NCI-H510A treated with DMSO at 0.1 percent for 48 hours (cell line): ENCODE measurements at places on chromosomes 2 and 18.

GRCh38 chr2:8692783-8693156, 10.9 kb downstream of the ID2 start:
- no peak for DNase-seq

DNA sequence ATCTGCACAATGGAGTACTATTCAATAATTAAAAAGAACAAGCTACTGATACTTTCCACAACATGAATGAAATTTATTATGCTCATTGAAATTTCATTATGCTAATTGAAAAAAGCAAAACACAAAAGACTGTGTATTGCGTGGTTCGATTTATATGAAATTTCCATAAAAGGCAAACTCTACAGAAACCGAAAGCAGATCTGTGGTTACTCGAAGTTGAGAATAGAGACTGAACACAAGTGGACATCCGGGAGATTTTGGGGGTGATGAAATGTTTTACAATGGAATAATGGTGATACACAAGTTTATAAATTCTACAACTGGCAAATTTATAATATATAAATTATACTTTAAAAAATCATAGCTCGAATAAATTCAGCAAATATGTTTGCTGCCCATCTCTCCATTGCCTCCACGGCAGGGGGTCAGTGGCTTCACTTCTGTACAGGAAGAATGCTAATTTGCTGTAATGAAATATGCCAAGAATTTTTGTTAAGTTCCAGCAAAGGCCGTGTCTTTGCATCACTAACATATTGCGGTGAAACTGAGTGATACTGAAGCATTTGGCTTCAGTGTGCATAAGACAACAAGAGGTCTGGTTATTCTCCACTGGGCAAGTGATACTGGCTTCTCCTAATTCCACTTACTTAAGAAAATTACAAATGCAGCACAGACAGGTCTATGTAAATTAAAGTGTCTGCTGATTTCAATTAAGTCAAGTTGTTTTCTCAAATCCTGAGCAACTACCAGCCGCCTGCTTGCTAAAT, 96.7 kb downstream of the TMEM163 start:
- no peak for DNase-seq

DNA sequence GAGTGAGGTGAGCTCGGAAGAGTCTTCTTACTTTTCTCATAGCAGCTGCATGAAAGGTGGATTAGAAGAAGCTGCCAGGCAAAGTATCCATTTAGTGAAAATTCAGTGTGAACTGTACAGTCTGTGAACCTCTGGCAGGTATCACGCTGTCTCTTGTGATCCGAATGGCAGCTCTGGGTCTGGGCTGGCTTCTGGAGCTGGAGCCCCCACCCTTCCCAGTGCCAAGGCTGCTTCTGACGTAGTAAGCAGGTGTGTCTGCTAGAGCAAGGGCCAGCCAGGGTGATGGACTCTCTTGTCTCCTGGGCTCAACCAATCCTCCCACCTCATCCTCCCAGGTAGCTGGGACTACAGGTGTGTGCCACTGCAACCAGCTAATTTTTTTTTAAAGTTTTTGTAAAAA, 14.0 kb upstream of the NTSR2 start:
- peak; percentile 70 for DNase-seq

- peak; percentile 3 for DNase-seq
Measured at GRCh38 chr2:197969391-197969893, 165.0 kb downstream of the PLCL1 start.

- no peak for DNase-seq
Measured at GRCh38 chr18:74402806-74403433, 54.2 kb downstream of the DIPK1C start.

DNA sequence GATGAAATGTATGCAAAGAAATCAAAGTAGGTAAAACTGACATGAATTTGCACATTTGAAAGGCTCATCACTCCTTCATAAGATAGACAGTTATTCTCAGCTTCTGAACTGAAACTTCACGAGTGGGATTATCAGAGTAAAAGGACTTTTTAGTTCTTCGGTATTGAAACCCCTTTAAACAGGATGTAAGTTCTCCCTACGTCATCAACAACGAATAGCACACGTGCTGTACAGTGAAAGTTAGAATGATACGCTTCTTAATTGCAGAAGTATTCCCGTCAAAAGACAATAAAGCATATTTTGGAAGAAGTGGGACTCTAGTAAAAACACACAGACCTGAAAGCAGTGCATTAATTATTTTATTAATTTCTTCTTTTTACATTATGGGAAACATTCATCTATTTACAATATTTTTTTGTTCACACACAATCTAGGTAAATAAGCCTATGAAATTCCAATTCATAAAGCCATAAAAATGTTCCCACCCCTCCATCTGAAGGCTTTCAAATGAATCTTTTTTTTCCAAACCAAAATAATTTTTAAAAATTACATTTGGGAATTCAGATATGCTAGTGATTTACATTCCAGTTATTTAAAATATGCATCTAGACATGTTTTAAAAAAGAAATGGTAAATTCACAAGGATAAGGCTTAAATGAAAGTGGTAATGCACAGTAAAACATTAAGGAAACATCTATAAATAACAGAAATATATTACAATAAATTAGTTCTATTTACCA, 45.9 kb downstream of the TGIF1 start:
- DNase-seq = no peak
